ENCODE measurements at places on chromosomes 5 and 9.
A peak's percentile ranks its signal among the peaks of the same experiment; 100 is the strongest.

- no peak for DNase-seq
Measured at GRCh38 chr9:87518702-87519335, 21.2 kb downstream of the DAPK1 start.

- no peak for DNase-seq
Measured at GRCh38 chr9:30116673-30117217, 2267.7 kb upstream of the ACO1 start.

DNA sequence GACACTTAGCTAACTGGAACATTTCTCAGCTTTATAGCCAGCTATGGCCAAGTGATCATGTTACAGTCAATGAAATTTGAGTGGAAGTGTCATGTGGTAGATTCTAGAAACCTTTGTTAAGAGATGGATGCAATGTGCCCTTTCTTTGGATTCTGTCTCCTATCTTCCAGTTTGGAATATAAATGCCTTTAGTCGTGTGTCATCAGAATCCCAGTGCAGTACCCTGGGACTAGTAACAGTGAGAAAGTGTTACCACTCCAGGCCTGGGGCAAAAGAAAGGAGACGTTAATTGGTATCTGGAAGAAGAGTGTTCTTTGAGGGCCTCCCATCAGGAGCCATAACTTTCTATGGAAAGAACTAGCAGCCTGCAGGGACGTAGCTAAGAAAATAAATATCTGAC, 149.6 kb downstream of the SNX18 start:
- DNase-seq: no peak

DNA sequence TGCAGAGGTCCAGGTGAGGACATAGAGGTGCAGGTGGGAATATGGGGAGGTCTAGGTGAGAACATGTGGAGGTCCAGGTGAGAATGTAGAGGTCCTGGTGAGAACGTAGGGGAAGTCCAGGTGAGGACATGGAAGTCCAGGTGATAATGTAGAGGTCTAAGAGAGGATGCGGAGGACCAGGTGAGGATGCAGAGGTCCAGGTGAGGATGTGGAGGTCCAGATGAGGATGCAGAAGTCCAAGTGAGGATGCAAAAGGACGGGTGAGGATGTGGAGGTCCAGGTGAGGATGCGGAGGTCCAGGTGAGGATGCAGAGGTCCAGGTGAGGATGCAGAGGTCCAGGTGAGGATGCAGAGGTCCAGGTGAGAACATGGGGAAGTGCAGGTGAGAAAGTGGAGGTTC, 133.8 kb downstream of the MRPL36 start:
- no peak for DNase-seq

DNA sequence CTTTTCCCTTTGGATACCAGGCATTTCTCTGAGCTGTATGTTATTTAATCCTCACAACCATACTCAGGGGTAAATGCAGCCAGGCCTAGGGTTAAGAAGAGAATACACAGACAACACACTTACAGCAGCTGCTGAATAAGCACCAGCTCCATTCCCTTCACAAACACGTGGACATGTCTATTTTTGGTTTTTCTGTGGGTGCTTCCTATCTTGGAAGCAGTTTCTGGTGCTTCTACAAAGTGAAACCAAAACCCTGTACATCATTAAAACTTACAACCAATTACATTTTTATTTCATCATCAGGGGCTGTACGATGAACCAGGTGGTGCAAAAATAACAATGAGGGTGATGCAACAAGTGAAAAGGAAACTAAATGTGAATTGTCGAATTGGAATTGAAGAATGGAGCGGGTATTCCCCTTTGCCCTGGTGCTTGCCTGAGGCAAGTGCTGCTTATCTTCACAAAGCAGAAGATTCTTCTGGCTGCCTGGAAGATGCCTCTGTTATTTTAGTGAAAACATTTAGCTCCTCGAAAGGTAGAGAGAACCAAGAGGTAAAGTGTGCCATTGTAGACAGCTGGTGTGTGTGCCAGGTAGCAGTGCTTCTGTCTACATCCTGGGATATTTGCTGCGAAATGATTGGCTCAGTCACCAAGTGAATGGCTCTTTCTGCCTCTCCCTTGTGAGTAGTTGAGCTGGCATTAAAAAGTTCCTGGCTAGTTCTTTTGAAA, 18.6 kb upstream of the IFNB1 start:
- DNase-seq: no peak

- DNase-seq: no peak
Measured at GRCh38 chr5:126481243-126481642, 58.0 kb downstream of the GRAMD2B start.

GRCh38 chr9:92632641-92633040, 37.3 kb downstream of the IPPK start:
- DNase-seq: no peak

- peak; percentile 12 for DNase-seq
Measured at GRCh38 chr9:83106263-83106662, 43.3 kb upstream of the RASEF start.

DNA sequence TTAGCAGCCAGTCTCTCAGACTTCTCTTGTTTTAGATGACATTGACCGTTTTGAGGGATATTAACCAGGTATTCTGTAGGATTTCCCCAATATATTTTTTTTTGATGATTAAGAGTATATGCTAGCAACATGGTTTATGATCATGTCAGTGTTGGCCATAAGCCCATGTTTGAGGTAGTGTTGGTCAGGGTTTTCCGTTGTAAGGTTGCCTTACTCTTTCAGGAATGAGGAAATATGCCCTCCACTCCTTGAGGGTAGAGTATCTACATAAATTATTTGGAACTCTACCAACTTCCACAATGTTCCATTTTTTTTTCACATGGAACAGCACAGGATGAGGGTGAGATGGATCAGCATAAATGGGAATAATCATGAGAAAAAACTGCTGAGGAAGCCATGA, 188.4 kb upstream of the PRDM9 start:
- DNase-seq: no peak

DNA sequence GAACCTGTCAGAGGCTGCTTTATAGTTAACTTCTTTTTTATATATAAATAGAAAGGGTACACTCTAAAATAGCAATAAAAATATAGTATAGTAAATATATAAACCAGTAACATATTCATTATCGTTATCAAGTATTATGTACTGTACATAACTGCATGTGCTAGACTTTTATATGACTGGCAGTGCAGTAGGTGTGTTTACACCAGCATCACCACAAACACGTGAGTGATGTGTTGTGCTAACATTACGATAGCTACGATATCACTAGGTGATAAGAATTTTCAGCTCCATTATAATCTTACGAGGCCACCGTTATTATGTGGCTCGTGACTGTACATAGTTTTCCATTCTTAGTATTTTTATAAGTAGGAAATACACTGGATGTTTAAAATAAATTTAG, 43.8 kb upstream of the MEF2C start:
- no peak for DNase-seq

DNA sequence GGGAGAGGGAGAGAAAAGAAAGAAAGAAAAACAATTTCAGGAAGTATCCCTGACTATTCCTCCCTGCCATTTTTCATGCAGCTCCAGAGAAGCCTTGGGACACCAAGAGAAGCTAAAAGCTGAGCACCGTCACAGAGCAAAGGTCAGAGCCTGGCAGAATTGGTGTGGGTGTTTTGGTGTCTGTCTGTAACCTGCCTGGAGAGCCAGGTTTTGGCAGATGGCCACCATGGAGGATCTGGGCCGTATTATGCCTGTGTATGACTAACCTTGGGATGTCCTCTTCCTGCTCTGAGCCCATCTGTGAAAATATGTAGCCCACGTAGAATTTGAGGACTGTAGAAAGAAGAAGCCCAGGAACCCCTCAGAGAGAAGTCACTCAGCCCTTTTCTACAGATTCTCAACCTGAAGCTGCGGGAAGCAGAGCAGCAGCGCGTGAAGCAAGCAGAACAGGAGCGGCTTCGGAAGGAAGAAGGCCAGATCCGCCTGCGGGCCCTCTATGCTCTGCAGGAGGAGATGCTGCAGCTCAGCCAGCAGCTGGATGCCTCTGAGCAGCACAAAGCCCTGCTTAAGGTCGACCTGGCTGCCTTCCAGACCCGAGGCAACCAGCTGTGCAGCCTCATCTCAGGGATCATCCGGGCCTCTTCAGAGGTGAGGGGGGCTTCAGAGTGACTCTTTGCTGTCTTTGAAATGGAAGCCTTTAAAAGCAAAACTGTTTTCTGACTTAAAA, 18.8 kb downstream of the GLE1 start:
- DNase-seq: no peak

GRCh38 chr9:15068261-15068660, 158.0 kb upstream of the FREM1 start:
- no peak for DNase-seq

GRCh38 chr5:110549301-110549700, 177.2 kb downstream of the TMEM232 start:
- no peak for DNase-seq

- DNase-seq: no peak
Measured at GRCh38 chr5:176644878-176645670, 2.2 kb upstream of the TSPAN17 start.

GRCh38 chr5:87438231-87438630, 25.5 kb upstream of the CCNH start:
- DNase-seq: no peak

- DNase-seq: no peak
Measured at GRCh38 chr5:172229904-172230303, 35.9 kb downstream of the EFCAB9 start.

DNA sequence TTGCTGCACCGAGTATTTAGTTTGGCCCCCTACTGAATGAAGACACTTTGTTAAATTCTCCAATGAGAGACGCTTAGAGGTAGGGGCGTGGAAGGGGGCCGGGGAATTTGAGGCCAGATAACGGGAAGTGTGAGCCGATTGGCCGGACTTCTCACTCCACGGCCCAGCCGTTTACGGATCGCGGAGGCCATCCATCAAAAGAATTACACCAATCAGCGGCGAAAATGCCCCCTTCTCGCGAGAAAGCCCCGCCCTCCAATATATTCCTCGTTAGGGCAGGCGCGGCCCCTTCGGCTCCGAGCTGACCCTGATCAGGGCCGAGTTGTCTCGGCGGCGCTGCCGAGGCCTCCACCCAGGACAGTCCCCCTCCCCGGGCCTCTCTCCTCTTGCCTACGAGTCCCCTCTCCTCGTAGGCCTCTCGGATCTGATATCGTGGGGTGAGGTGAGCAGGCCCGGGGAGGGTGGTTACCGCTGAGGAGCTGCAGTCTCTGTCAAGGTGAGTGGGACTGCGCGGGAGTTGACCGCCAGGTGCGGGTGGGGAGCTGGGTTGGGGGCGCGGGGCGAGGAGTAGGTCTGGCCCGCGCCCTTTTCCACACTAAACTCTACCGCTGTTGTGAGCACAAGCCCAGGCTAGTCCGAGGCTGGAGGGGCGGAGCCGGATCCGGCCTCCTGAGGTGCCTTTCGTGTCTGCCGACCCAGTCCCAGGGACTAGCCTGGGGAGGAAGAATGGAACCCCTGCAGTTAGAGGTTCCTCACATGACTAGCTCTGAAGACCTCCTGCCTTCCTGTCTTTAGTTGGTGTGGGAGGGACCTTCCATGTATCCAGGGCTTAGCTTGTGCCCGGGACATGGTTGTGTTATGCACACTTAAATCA, at the start of gene CCNG1:
TSS of gene CCNG1 (plus strand) at position 287 of the 874 bp plus-strand sequence. CDS start 1,662 bp downstream, outside the sequence.
- DNase-seq: peak; percentile 98

All from SK-N-DZ (cell line).